T1000 (cell line): ENCODE measurements at places on chromosomes 7 and 10.

DNA sequence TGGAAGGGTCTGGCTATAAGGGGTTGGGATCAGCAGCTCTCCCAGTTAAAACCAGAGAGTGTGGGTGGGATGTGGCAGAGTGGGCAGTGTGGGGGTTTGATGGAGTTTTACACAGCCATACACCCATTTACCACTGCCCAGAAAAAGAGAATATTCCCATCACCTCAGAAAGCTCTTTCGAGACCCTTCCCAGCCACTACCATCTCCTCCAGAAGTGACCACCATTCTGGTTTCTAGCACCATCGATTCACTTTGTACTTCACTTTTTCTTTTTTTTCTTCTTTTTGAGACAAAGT is 15.5 kb downstream of the BAG3 start:
- DNase-seq, result no peak

DNA sequence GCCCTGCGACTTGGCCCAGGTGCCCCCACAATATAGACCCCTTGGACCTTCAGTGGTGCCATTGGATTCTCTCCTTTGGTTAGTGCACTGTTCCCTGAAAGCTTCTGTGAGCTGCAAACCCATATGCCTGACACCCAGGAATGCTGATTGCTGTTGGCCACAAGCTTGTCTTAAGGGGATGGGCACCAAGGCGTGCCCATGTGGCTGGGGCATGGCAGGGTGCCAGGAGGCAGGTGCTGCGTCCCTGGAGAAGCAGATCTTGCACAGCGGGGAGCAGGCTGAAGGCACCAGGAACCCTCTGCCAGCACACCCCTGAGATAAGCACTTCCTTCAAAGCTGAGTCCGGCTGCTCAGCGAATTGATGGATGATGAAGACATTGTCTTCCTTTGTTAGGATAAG is 411.8 kb downstream of the SDK1 start:
- no peak for DNase-seq

GRCh38 chr7:38013246-38013645 is 92.8 kb downstream of the EPDR1 start:
- DNase-seq, result no peak

DNA sequence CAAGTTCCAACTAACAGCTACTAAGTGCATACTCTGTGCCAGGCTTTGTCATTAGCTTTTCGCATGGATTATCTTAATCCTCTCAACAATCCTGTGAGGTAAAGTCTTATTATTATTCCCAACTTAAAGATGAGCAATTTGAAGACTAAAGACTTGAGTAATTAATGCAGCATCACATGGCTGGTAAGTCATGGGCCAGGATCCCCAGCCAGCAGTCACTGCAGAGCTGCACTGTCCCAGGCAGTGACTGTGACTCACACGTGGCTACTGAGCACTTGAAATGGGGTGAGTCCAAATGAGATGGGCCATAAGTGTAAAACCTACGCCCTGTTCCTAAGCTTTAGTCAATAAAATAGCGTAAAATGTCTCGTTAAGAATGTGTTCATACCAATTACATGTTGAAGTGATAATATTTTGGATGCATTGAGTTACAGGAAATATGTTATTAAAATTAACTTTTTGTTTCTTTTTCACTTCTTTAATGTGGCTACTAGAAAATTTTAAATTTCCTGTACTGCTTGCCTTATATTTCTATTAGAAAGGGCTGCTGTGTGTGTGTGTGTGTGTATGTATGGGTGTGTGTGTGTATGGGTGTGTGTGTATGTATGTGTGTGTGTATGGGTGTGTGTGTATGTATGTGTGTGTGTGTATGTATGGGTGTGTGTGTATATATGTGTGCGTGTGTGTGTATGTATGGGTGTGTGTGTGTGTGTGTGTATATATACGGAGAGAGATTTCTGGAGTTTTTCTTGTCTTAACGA is 756.3 kb downstream of the AUTS2 start:
- no peak for DNase-seq

DNA sequence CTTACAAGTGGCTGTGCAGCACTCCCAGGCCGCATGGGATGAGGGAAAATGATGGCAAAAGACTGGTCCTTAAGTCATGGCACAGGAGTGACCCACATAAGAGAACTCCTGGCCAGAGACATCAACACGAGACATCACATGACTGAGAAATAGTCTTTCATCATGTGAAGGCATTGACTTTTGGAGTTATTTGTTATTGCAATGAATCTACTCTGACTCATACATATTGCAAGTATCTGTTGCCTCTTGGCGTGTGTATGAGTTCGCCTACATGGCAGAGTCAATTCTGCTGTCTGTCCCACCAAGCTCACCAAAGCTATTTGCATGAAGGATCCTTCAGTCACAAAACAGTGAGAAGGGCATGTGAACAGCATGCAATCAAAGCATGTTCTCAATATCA is 59.7 kb upstream of the HABP2 start:
- no peak for DNase-seq

- no peak for DNase-seq
Measured at GRCh38 chr7:150586785-150587152, 19.6 kb downstream of the GIMAP4 start.

- DNase-seq, result no peak
Measured at GRCh38 chr7:128007303-128007680, 23.9 kb downstream of the LRRC4 start.

DNA sequence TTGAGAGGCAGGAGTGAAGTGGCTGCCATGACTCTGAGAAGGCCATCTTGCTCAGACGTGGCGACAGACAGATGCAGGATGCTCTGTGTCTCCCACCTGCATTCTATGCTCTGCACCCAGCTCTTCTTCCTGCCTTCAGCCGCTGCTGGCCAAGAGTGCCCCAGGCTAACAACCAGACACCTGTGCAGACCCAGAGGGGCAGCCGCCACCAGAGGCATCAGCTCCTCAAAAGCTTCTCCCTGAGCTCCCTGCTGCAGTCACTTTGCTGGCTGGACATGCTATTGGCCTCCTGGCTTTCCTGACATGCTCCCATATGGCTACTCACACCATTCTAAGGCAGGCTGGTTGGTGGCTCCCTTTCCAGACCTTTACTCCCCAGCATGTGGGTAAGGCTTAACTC is 70.6 kb upstream of the GRB10 start:
- DNase-seq, result no peak
